ENCODE measurements at places on chromosomes 3 and 15.

DNA sequence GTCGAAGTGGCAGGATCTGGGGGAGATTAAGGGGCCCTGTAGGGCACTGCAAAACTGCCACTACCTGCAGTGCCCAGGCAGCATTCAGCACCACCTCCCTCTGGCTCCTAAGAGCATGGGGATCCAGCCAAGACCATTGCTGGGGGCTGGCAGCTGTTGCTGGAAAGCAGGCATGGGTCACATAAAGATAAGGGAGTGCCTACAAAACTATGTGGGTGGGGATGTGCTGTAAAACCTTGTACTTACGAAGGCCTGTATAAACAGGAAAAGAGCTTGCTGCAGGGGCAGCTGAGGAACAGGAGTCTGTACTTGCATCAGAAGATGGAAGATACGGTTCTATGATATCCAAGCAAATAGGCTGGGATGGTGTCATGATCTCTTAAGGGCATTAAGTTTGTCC is 27.1 kb downstream of the IL20RB start:
- no peak for DNase-seq

- no peak for DNase-seq
Observed at GRCh38 chr3:147038481-147038880, 367.9 kb downstream of the ZIC4 start.

GRCh38 chr3:42735019-42735418 is 32.4 kb upstream of the HHATL start:
- DNase-seq: no peak

- DNase-seq: no peak
Observed at GRCh38 chr3:17078926-17079465, 194.2 kb downstream of the PLCL2 start.

GRCh38 chr3:188941103-188941502 is 230.7 kb upstream of the TPRG1 start:
- no peak for DNase-seq

- no peak for DNase-seq
Observed at GRCh38 chr3:142888099-142888480, 793 bp downstream of the PCOLCE2 start.

DNA sequence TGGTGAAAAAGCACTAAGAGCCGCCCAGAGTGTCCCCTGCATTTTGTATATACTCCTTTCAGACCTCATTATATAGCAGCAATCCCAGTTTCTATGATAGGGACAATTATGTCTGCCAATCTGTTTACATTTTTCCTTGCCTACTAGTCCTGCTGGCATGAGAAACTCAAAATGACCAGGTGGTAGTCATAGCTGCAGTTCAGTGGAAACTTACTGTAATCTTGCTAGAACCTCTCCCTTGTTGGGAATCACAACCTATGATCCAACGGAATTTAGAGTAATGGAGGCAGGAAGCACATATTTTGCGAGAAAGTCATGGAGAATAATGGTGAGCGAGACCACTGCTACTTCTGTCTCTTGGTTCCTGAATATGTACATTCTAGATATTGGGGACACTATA is 28.6 kb upstream of the MINAR1 start:
- DNase-seq: no peak

DNA sequence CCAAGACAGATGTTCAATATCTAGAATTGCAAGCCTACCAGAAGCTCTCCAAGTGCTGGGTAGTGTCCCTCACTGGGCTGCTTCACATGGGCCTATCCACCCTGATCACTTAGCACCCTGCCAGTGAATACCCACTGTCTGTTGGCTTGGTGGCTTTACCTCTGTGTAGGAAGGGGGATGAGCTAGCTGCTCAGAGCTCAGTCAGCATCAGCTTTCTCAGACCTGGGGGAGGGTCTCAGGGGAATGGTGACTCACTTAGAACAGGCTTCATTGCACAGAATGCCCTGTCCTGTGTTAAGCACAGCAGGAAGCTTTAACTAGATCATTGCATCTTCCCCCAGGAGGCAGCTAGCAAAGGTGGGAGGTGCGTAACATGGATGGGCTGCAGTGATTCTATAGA is 209.8 kb downstream of the PDCD6IP start:
- DNase-seq: no peak

DNA sequence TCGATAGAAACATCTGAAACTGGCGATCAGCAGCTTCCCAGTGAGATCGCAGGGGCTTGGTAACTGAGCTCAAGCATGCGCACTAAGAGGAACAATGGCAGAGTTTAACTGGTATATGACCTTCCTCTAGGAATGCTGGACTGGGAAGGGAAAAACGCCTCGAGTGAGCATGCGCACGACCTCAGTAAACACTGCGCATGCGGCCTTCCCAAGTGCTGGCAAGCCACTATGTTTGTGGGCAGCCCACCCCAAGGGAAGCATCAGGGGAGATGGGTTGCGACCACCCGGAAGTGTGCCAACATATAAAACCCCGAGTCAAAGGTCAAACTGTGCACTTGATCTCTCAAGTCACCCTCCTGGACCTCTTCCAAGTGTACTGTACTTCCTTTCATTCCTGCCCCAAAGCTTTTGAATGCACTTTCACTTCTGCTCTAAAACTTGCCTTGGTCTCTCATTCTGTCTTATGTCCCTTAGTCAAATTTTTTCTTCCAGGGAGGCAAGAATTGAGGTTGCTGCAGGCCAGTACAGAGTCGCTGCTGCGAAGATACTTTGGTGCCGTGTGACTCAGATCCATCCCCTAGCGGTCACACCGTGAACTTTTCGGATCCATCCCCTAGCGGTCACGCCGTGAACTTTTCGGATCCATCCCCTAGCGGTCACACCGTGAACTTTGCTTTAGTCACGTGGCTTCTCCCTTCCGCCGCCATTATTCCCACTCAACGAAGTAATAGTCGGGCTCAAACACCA is 243.3 kb downstream of the FAM43A start:
- DNase-seq: no peak

GRCh38 chr3:65597226-65597951 is 441.3 kb downstream of the MAGI1 start:
- no peak for DNase-seq

- no peak for DNase-seq
Observed at GRCh38 chr3:58609990-58610389, 32.8 kb upstream of the FAM107A start.

DNA sequence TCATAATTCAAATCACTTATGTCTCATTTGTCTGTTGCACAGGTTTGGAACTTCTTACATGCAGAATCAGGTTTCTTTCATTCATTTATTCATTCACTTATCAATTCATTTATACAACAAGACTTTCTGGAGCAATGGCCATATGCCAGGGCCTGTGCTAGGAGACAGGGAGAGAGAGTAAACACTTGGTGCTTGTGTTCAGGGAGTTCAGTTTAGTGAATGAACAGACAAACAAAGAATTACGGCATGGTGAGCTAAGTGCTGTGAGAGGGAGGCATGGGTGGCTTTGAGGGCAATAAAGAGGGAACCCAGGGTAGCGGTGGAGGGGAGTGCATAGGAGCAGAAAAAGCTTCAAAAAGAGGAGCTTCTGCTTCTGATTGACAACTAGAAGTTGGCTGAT is 8.5 kb upstream of the IREB2 start:
- no peak for DNase-seq

DNA sequence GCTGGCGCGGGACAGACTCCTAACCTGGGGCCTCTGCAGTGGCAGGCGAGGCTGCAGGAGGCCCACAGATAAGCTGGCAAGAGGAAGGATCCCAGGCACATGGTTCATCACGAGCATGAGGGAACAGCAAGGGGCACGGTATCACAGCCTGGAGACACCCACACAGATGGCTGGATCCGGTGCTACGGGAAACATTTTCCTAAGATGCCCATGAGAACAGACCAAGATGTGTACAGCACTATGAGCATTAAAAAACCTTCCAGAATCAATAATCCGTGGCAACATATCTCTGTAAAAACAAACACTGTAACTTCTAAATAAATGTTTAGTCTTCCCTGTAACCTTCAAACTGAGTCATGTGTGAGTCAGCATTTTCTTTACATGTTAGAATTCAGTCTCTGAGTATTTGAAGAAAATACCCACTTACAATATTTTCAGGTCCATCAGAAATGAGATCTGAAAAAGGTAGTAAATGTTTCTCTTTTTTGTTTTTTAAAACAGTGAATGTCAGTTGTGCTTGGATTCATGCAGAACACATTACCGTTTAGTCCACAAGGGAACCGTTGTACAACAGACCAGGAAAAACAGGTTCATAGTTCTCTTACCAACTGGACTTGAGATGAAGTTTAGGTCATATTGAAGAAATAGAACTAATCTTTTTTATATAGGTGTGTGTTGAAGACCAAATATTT is 75.9 kb downstream of the BOC start:
- DNase-seq: peak; percentile 70

- no peak for DNase-seq
Observed at GRCh38 chr3:8891774-8892173, 71.5 kb downstream of the RAD18 start.

DNA sequence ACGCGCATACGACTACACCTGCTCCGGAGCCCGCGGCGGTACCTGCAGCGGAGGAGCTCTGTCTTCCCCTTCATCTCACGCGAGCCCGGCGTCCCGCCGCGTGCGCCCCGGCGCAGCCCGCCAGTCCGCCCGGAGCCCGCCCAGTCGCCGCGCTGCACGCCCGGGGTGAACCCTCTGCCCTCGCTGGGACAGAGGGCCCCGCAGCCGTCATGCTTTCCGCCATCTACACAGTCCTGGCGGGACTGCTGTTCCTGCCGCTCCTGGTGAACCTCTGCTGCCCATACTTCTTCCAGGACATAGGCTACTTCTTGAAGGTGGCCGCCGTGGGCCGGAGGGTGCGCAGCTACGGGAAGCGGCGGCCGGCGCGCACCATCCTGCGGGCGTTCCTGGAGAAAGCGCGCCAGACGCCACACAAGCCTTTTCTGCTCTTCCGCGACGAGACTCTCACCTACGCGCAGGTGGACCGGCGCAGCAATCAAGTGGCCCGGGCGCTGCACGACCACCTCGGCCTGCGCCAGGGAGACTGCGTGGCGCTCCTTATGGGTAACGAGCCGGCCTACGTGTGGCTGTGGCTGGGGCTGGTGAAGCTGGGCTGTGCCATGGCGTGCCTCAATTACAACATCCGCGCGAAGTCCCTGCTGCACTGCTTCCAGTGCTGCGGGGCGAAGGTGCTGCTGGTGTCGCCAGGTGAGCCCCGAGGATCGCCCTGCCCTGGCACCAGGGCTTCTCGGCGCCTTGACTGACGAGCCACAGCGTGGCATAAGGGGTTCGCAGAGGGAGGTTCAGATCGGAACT is 420 bp downstream of the SLC27A2 start:
- DNase-seq: no peak

DNA sequence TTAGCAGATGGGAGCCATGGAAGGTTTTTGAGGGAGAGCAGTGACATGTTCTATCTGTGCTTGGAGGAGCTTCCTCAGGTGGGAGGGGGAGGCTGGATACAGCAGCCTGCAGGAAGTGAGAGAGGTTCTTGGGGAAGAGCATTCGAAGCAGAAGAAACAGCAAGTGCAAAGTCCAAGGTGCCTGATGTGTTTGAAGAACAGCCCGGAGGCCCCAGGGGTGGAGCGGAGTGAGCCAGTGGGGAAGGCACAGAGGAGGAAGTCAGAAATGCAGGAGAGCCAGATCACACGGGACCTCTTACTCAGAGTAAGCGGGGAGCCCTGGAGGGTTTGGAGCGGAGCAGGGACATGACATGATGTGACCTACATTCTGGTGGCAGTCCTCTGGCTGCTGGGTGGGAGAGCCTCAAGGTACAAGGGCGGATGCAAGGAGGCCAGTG is 10.8 kb downstream of the ITGA11 start:
- DNase-seq: no peak

- no peak for DNase-seq
Observed at GRCh38 chr3:3821777-3822176, 22.5 kb downstream of the LRRN1 start.

- no peak for DNase-seq
Observed at GRCh38 chr15:38148471-38148870, 104.2 kb upstream of the SPRED1 start.

Data from brain pericyte (primary cell).